ENCODE measurements at places on chromosomes 13 and 19.

DNA sequence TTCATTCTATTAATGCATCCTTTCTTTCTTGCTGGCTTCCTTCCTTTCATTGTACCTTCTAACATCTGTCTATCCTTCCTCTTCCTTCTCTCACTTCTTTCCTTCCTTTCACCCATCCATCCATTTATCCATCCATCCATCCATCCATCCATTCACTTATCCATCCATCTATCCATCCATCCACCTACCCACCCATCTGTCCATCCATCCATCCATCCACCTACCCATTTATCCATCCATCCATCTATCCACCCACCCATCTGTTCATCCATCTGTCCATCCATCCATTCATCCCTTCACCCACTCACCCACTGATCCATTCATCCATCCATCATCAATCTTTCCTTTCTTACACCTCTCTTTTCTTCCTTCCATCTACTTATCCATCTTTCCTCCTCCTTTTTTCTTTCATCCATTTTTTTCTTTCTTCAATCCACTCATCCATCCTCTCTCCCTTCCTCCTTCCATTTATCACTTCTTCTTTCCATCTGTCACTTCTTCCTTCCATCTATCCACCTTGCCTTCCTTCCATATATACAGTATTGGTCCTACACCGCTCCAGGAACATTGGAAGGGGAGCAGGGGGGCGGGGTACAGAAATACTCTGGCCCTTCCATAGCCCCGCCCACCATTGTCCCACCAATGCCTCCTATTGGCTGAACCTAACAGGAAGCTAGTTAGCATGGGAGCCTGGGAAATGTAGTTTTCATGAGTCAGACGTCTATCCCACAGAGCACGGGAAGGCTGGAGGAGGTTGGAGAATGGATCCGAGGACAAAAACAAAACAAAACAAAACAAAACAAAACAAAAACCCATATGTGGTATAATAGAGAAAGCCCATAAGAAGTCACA, 45.9 kb downstream of the MBD3L1 start:
- no peak for DNase-seq

DNA sequence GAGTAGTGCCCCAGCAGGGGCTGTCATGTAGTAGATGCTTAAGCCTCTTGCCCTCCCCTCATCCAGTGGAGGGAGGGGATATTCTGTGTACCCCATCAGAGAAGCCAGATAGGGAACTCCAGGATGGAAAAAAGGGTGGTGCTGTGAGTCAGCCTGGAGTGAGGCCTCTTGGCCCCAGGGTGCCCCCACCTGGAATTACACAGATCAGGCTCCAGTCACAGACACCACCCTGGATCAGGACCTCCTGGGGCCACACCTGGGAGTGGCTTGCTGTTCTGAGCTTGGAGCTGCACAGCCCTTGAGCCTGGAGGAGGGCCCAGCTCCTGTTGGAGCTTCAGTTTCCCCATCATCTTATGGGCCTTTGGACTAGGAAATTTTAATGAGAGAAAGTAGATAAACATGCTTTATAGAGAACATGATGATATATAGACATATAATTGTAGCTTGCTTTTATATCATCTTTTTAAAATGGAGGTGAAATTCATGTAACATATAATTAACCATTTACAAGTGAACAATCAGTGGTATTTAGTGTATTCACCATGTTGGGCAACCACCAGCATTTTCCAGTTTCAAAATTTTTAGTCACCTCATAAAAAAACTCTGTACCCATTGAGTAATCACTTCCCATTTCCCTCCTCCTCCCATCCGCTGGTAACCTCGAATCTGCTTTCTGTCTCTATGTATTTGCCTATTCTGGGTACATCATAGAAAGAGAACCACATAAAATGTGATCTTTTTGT, 24.6 kb downstream of the CYP4F22 start:
- no peak for DNase-seq

DNA sequence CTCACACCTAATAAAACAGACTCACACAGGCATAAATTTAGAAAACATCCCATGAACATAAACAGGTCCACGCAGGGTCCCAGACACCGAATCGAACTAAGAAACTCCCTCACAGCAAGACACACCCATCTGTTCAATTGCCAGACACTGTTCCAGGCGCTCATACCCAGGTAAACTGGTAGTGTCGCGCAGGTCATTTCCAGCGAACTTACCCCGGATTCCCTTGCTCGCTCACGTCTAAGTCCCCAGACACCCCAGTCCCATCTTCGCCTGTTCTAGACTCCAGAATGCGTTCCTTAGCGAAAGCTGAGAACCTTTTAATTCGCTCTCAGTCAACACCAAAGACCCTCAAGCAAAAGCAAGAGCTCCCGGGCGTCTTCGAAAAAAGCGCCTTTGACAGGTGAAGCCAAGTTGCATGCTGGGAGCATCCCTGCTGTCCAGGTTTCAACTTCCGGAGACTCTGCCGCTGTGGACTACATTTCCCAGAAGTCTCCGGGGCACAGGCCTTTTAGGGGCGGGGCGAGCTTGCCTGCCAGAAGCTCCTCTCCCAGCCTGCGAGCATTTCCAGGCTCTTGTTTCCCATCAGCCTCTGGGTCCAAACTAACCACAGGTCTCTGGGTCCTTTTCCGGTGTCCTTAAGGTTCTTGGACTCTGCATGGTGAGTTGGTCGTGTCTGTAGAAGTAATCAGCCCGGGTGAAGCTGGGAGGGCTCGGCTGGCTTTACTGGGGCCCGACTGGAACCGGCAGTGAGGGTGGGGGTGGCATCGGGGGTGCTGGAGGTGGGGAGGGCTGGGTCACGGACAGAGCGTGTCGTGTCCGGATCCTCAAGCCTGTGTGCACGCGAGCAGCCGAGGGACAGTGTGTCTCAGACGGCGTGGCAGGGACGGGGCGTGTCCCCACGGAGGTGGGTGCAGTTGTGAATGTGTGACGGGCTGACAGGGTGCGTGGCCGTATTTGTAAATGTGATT, at the start of gene ZNF283:
TSS of gene ZNF283 (plus strand) at position 535 of the 968 bp plus-strand sequence. CDS start 6,184 bp downstream, outside the sequence.
- DNase-seq = peak; percentile 94

DNA sequence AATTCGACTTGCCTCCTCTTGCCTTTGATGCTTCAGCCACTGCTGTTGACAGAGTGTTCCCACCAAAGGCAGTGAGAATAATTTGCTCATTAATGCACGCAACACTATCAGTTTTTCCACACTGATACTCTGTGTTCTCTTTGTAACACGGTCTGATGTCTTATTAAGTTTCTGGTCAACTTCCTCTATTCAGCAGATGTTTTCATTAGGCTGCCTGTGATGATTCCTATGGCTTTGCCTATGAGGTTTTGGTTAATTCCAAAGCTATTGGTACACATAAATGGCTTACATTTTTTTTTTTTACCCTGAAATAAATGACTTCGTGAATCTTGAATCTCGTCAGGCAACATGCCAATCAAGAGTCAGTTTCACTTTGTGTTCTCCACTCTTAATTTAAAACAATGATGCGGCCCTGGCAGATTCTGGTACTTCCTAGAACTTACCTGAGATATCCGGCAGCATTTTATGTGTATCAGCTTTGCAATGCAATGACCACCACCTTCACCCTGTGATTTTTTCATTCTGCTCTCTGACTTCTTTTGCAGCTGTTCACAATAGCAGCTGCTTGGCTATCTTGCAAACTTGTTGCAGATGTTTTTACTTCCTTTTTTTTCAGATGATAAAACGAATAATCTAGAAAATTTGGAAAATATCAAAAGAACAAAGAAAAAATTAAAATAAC, 27.5 kb upstream of the KL start:
- no peak for DNase-seq

DNA sequence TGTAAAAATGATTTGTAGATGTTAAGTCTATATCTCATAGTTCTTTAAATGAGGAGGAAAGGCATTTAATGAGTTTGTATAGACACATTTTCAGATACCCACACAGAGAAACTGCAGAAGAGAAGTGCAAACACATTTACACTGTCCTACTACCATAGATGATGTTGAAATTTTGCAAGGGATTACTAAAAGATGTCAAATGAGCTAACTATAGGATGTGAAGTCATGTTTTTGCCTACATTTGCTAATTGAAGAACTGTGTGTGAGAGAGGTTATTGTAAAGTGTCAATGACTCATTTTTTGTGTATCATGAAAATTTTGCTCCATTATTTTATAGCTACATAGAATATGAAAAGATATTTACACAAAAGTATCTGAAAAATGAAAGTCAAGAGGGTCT, 178.9 kb downstream of the ITGBL1 start:
- no peak for DNase-seq

GRCh38 chr13:30148786-30149185, 158.6 kb downstream of the KATNAL1 start:
- DNase-seq = no peak
